ENCODE measurements at places on chromosomes 2 and 18.

GRCh38 chr2:241049739-241050623 lies 51.6 kb downstream of the SNED1 start:
- DNase-seq: no peak

DNA sequence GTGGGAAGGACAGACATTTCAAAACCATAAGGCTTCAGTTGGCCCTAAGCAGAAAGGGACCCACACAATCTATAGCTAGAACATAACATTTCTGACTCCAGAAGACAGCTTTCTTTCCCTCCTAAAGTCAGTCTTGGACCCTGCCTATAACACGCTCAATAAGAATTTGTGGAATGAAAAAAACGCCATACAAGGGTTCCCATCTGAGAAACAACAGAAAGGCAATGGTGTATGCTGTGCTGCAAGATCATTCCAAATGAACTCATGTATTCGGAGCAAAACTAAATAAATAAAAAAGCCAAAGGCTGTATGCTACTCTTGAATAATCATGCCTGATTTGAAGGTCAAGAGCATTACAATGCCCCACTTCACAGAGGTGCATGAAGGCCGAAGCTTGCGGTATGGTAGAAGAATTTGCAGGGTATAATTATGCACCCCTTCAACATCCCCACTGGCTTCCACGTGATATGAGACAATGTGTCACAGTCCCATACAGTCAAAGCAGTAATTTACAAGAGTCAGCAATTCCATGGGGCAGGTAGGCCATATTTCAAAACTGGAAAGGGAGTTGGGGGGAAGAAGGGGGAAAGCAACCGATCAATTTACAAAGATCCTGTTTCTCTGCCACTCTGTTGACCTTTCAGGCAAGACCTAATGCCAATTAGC lies 61.4 kb upstream of the SLC14A2 start:
- DNase-seq: no peak

DNA sequence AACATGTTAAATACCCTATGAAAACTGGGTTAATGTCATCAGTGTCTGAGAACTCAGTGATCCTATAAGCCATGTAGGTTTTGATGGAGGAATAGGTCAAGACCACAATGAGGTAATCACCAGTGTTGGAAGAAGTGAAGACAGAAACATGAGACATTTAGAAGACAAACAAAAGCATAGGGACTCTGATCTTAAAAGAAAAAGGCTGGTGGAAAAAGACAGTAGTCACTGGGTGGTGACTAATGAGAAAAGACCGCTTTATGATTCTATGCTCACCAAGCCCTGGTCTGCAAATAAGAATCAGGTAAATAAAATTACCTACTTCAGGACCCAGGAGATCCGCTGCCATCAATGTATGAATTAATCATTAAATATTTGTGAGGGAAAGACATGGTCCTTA lies 271.9 kb downstream of the GPD2 start:
- no peak for DNase-seq

DNA sequence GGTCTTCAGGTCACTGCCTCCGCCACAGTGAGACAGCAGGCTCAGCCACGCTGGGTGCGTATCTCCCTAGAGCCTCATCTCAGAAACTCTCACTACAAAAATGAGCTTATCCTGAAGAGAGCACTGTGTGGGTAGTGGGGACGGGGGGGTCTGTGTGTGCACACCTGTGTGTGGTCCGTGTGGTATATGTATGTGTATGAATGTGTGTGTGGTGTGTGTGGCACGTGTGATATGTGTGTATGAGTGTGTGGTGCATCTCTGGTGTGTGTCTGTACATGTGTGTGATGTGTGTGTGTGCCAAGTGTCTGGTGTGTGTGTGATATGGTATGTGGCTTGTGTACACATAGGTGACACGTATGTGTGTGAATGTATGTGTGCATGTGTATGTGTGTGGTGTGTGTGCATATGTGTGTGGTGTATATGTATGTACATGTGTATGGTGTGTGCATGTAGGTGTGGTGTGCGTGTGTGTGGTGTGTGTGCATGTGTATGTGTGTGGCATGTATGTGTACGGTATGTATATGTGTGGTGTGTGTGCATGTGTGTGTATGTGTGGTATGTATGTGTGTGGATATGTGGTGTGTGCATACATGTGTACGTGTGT lies 332.2 kb downstream of the EIPR1 start:
- no peak for DNase-seq

- DNase-seq: no peak
These were observed 2.1 kb downstream of the GPBAR1 start for GRCh38 chr2:218262631-218263586.

DNA sequence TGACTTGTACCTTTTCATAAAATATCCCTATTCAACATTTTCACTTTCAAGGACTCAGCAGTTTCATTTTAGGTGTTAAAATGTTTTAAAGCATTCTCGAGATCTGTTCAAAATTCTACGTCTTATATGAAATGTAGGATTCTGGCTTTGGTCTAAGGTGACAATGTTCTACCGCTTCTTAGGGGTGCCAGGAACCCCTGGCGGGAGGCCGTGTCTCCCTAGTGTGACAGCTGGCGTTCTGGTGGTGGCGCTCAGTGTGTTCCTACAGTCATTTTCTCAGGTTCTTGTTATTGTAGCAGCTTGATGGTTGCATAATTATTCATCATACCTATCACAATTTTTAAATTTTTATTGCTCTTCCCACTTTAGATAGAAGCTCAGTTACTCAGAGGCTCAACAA lies 204.6 kb downstream of the AGAP1 start:
- DNase-seq: no peak

GRCh38 chr2:233261819-233262555 lies 10.5 kb downstream of the ATG16L1 start:
- DNase-seq: no peak

GRCh38 chr2:160062292-160063005 lies at the start of gene PLA2R1:
Gene PLA2R1 (minus strand): TSS chr2:160062615. CDS start chr2:160062403, 212 bp downstream.
- DNase-seq: peak; percentile 88

DNA sequence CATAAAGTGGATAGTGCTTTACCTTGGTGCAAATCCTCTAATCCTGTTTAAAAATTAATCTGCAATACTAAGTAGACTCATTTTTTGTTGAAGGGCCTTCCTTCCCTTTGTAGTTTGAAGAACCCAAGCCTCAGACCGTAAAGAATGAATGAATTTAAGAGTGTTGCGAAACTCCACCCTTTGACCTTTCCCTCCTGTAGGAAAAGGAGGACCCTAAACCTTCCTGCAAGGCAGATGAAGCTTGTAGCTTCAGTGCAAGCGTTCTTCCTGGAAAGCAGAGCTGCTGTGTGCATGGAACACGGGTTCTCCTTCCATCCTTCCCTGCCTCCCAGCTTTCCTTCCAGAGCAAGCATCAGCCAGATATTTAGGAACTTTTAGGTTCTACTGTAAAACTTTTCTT lies 1.7 kb downstream of the IMPA2 start:
- no peak for DNase-seq

- DNase-seq: no peak
These were observed 39.9 kb downstream of the MYO3B start for GRCh38 chr2:170217778-170218251.

DNA sequence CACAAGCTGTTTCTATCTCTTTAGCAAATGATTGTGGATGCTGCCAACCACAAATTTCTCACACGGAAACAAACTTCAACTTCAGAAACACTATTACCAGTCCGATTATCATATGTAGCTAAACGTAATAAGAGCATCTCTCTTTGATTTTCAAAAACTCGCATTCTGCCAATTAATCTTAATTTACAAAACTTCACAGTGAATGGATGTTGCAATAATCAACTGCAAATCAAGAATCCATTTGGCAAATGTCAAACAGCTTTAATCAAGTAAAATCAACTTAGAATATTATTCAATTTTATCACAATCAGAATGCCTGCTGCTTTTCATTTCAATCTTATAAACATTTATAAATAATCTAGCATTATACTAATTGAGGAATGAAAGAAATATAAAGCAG lies 54.2 kb downstream of the DTNB start:
- DNase-seq: peak; percentile 3

DNA sequence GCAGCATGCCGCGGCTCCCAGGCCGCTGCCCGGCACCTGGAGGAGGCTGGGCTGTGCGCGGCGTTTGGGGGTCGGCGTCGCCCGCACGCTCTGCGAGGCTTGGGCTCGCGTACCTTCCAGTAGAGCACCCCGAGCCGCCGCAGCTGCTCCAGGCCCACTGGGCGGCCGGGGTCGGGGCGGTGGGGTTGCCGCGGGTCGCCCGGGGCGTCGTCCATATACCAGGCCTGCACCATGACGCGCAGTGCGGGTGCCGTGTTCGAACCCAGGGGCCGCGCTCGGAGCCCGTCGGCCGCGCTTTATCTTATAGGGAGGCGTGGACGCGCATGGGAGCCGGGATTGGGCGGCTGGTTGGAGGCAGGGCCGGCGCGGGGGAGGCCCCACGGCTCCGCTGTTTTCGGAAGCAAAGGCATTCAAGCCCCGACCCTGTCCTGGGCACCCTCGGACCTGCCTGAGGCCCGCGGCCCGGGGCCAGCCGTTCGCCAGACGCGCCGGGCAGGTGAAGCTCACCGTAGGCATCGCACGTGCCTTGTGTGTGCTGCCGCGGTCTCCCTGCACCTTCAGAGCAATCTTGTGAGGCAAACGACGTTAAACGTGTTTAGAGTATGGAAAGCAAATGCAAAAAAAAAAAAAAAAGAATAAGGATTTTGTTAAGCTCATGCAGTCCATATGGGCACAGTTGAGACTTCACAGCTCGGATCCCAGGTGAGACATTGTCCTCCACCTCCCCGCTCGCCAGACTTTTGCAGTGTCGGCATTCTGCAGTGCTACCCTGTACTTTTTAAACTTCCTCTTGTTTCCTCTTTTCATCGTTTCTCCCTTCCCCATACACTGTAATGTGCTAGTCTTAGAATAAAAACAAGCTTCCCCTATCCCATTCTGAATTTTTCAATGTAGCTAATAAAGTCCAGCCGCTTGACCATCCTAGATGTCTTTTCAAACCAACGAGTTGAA lies at the start of gene ADI1:
Gene ADI1 (minus strand): TSS at position 277 of the 951 bp plus-strand sequence. CDS start 44 bp downstream, at position 233.
- DNase-seq: peak; percentile 89

GRCh38 chr2:95001701-95002100 lies 23.8 kb upstream of the MAL start:
- DNase-seq: no peak

DNA sequence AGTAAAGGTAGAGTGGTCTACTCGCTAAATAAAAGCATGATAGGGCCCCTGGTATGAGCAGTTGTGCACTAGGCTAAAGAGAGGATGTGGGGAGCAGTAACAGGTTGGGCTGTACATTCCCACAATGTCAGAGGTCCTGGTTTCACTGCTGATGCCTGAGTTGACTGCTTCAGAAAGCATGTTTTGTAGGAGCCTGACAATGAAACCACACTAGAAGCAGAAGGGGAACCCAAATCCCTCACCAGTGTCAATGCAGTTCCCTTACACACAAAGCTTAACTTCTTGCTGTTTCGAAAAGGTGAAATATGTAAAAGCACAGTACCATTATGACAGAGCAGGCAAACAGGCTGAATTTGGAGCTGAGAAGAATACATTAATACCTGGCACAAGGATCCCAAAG lies 291.7 kb upstream of the KYNU start:
- DNase-seq: no peak

GRCh38 chr2:233556881-233557736 lies 9.5 kb downstream of the USP40 start:
- peak; percentile 22 for DNase-seq

DNA sequence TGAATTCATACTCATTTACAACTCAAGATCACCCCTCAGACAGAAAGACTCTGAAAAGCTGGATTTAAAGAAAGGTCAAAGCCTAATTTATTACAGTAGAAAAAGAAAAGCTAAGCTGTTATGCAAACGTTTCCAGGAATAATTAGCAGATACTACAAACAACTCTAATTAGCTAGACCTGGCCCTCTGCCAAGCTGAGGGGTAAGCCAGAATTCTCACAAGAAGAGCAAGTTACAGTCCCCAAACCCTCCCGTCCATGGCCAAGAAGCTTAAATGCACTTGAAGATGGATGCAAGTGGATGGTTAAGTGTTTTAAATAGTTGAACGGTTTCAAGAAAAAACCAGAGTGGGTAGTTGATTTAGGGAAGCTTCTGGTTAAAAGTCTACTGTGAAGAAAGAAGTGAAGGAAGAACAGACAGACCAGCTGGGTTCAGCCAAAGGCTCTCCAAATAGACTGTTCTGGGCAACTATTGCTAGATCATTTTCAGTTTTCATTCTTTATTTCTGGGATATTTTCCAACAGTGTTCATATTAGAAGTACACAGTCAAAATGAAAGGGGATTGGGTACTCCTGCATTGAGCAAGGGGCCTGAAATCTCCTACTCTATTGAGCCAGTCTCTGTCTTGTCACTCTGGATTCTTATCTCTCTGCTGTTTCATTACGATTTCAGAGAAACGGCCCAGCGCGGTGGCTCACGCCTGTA lies 4.8 kb downstream of the LMAN2L start:
- DNase-seq: no peak

DNA sequence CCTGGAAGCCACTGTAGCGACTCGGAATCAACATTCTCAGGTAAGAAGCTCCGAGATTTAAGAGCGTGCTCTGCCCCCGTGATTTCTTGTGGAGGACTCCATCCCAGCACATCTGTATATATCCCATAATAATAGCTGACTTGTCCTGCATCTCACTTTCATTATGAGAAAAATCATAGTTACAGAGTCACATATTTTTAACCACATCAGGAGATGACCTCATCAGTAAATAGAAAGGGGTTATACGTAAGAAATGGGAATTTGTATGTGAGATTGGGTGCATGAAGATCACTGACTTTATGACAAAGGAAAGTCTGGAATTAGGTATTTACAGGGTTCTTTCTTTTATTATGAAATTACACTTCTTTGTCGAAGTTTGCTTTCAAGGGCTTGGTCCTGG lies 16.4 kb upstream of the TMEM18 start:
- DNase-seq: no peak

GRCh38 chr2:230714136-230714480 lies 1.5 kb downstream of the CAB39 start:
- DNase-seq: peak; percentile 77

GRCh38 chr2:229489016-229489415 lies 217.9 kb upstream of the PID1 start:
- DNase-seq: peak; percentile 23

GRCh38 chr2:60391230-60391629 lies 162.2 kb downstream of the BCL11A start:
- DNase-seq: no peak

DNA sequence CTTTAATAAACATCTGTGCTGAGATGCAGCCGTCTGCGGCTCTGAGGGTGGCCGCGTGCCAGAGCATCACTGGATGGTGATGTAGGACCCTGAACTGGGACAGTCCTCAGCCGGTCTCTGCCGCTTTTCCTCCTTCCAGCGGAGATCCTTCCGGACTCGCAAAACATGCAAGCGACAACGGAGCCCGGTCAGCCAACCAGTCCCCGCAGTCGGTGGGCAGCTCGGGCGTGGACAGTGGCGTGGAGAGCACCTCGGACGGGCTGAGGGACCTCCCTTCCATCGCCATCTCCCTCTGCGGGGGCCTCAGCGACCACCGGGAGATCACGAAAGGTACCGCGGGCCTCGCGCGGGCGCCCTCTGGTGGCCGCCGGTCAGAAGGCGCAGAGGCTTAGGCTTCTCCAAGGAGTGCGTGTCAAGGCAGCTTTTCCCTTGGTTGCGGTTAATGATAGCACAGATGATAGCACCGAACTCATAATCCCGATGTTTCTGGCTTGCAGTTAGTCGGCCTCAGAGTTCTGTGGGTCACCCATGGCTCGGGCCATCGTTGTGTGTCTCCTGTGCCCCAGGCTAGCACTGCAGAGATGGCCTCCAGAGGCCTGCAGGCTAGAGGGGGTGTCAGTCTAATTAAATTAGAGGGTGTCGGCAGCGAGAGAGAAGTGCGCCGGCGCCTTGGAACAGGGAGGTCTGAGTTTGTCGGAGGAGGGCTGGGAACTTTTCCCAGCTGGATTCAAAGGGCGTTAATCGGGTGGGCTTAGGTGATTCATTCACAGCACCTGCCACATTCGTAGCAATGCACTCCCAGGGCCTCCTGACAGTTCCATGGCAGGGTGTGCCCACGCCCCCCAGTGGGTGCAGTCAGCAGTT lies 38.5 kb downstream of the LPIN1 start:
- DNase-seq: peak; percentile 80

GRCh38 chr2:234958311-234958710 lies 6.5 kb downstream of the SH3BP4 start:
- no peak for DNase-seq

All from GM03348 (cell line).